ENCODE measurements at places on chromosomes 13 and 19.

GRCh38 chr13:77989281-77989680 lies 70.7 kb upstream of the EDNRB start:
- DNase-seq = no peak

GRCh38 chr13:36766295-36766694 lies 52.7 kb upstream of the RFXAP start:
- DNase-seq = no peak

- DNase-seq = no peak
Measured at GRCh38 chr19:45200568-45200967, 22.0 kb downstream of the BLOC1S3 start.

DNA sequence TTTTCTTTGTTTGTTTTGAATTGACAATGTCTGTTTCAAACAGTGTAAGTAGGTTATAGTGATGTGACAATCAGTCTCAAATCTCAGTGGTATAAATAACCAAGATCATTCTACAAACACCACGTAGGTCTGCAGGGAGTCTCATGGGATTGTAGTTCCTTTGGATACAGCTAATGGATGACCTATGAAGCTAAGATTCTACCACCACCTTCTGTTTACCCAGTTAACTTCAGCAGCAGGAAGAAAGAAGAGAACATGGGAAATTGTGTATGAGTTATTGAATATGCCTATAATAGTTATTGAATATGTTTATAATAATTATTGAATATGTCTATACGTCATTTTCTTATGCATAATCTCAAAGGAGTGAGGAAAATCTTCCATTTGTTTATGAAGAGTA lies 63.9 kb upstream of the SLITRK5 start:
- no peak for DNase-seq

DNA sequence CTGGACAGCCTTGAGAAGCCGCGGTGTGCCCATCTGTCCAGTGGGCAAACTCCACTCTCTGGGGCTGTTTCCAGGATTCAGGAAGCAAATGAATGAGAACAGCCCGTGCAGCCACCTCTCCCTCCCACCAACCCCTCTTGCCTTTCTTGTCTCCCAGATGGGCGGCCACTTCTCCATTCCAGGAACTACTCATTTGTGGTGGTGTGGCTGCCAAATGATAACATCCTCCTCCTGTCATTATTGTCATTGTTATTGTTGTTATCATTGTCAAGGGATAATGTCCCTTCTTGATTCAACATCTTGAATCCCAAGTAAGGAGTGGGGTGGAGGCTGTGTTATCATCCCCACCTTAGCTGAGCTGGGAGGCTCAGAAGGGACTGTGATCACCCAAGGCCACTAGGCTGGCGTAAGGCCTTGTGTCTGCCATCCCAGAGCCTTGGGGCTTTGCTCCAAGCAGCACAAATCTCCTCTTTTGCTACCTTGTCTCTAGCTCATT lies 1.6 kb downstream of the DNM2 start:
- DNase-seq = no peak

GRCh38 chr19:49216071-49216470 lies 58.5 kb downstream of the TRPM4 start:
- no peak for DNase-seq

GRCh38 chr13:45870232-45870631 lies 18.7 kb upstream of the SIAH3 start:
- DNase-seq = no peak

DNA sequence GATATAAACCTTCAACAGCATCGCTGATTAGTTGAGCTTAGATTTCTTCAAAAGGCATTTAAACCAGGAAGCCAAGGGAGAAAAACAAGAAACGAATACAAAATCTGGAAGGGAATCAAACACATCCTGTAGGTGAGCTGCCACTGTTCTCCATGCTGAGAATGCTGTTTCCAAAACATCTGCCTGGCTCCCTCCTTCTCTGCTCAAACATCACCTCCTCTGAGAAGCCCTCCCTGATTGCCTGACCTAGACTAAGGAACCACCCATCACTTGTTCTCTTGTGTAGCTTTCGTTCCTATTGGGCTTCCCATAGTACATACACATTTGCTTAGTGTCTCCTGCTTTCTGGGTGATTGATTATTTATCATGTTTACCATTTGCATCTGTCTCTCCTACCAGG lies 152.7 kb downstream of the CACNA1A start:
- DNase-seq = no peak

DNA sequence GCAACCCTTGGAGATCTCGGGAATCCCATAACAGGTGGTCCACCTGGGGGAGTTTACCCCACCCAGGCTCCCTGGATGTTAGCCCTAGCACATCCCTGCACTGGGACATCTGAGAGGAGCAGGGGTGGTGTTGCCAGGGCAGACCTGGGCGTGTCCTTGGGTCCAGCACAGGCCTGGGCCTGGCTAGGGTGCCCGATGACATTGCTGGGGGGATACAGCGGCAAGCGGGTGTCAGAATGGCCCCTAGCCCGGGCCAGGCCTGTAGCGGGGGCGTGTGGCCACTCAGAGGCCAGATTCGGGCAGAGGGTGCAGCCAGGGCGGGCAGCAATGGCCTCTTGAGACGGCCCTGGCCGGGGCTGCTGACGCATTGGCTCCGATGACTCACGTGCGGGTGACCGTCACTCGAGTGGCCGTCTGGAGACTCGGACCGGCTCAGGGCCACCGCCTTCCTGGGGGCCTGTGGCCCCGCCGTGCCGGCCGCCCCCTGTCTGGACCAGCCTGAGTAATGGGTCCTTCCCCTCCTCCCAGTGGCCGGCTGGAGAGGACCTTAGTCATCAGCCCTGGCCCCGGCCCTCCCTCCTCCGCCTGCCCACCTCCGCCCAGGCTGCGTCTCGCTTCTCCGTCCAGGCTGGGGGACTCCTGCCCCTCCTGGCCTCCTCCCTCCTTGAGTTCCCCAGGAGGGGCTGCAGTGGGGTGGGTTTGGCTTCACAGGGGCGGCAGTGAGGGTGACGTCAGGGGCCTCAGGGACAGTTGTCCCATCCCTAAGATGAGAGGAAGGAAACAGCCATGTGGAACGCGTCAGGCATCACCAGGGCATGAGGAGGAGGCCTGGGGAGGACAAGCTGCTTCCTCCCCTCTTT lies 23.2 kb upstream of the CRTC1 start:
- no peak for DNase-seq

GRCh38 chr19:46460981-46461380 lies 10.4 kb downstream of the PNMA8A start:
- no peak for DNase-seq

GRCh38 chr19:7968796-7969554 lies 25.5 kb upstream of the TIMM44 start:
- no peak for DNase-seq

DNA sequence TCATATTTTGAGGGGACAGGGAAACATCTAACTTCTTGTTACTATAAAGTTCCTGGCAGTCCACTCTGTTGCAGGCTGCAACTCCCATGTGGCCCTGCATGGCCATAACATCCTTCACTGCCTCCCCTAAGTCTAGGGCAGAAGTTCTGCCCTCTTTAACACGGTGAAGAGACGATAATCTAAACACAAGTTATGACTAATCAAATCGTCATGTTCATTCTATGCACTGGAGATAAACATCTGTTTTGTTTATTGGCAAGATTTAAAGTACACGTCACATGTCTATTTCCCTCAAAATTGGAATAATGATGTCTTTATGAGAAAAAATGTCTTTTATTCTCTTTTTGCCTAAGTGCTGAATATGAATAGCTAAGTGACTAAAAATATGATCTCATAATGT lies 1629.4 kb downstream of the PCDH9 start:
- DNase-seq = no peak

GRCh38 chr13:46926916-46927590 lies 30.2 kb upstream of the HTR2A start:
- DNase-seq = no peak

DNA sequence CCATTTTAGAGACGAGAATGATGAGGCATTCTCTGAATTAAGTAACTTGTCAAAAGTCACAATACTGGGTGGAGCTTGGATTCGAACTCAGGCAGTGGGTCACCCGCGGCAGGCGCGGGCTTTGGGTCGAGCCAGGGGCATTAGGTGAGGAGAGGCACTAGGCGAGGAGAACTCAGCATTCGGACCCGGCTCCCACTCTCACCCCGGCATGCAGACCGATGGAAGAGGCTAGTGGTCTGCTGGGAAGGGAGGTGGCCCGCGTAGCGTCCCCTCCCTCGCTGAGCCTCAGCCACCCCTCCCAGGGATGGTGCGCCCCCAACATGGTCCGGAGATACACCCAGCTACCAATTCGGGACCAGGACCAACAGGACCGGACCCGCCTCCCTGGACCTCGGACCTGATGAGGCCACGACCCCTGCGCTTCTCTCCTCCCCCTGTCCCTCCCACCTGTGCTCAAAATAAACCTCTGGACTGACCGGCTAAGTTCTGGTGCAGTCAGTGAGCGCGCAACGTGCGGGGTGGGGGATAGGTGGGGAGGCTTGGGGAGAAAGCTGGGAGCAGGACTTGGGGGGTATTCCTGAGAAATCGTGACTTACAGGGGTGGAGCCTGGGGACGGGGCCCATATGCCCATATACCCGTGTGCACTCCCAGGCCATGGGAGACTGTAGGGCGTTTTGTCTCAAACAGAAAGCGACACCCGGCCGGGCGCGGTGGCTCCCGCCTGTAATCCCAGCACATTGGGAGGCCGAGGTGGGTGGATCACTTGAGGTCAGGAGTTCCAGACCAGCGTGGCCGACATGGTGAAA lies 1.3 kb upstream of the SNAPC2 start:
- no peak for DNase-seq

DNA sequence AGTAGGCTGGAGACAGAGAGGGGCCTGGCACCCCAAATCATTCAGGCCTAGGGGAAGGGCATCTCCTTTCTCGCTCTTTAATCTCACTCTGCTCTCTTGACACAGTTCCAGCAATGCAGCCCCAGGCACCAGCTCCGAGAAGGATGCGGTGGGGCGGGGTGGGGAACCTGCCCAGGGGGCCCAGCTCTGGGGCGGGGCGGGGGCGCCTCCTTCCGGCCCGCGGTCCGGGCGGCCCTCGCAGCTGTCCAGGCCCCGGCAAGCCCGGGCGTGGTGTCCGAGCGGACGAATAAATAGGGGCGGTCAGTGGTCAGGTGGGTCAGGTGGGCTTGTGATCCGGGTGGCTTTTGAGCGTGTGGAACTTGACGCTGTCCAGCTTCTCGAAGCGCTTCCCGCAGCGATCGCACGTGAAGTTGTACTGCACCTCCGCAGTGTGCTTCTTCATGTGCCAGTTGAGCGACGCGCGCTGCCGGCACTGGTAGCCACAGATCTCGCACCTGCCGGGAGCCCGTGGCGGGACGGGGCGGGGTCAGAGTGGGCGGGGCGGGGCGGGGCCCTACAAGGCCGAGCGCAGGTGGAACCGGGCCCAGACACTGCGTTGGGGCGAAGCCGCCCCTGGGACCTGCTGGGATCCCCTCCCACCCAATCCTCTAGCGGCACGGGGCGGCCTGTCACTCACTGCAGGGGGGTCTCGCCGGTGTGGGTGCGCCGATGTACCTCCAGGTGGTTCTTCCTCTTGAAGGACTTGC lies 2.7 kb upstream of the ELAVL3 start:
- no peak for DNase-seq

GRCh38 chr19:2703077-2703437 lies 563 bp upstream of the GNG7 start:
- DNase-seq = no peak

GRCh38 chr19:2239771-2240770 lies 3.4 kb downstream of the SF3A2 start:
- no peak for DNase-seq

DNA sequence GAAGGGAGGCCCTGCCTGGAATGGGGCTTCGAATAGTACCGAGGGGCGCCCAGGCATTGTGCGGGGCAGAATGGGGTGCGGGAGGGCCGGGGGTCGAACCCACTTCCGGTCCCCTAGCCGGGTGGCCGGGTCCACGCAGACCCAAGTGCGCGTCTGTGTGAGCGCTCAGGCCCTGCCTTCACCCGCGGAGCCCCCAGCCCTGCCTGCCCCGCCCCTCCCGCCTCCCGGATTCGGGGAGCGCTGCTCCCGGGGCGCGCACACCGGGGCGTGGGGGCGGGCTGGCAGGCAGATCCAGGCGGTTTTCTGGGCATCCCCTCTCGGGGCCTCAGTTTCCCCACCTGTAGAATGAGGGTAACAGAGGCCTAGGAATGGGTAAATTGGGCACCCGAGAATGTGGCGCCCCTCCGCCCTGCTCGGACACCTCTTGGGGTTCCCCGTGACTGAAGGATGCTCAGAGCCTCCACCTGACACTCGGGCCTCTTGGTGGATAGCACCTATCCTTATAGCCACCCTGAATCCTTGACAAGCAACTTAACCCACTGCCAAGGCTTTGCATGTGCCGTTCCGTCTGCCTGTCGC lies 682 bp downstream of the PIK3R2 start:
- peak; percentile 19 for DNase-seq

DNA sequence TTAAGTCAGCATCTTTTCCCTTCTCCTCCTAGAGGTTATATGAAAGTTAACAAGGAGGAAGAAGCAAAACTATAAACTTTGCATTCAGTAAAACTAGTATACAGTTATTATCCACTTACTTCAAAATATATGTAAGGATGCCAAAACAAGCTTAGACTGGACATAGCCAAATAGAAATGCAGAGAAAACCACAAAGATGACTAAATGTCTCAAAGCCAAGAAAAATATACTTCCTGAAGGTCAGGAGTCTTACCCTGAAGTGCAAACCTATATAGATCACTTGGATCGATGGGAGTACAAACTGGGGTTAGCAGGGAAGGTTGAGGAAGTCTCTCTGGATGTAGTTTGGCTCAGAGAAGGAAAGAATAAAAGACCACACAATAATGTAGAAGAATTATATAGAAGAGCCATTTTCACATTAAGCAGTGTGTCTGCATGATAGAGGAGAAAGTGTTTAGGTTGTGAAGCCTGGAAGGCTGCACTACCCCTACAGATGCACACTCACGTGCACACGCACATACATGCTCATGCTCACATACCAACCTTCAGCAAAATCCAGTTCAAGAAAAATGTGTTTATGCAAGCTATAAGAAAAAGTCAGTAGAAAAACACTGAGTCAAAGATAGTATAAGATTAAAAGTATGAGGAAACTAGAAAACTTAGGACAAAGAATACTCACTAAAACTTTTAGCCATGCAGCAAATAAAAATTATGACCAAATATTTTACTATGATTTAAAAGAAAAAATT lies 112.1 kb upstream of the RXFP2 start:
- DNase-seq = no peak

- no peak for DNase-seq
Measured at GRCh38 chr13:97327506-97328221, 105.5 kb downstream of the MBNL2 start.

DNA sequence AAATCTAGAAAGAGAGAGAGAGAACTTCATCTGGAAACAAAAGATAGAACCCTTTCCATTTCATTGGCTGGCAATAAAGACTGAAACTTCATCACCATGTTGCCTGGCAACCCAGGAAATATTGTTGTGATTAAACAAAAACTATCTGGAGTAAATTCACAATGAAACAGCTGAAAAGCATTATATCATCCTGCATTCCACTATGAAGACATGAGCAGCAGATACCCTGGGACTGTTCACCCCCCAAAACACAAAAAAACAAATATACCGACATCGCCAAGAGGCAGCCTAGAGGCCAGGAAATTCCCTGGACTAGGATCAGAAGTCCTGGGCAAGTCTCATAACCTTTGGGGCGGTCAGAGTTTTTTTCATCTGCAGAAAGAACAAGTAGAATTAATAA lies 158.3 kb downstream of the FOXO1 start:
- no peak for DNase-seq

Measured in activated CD8-positive, alpha-beta memory T cell treated with anti-CD3 and anti-CD28 coated beads for 1 hour (primary cell).